Activated CD4-positive, alpha-beta T cell treated with anti-CD3 and anti-CD28 coated beads, Interleukin-2, amount 50 U/mL, for 24 hours (primary cell): ENCODE measurements at places on chromosomes 5 and 9.

GRCh38 chr5:142915813-142916424 is 145.7 kb downstream of the ARHGAP26 start:
- no peak for DNase-seq

GRCh38 chr9:129485145-129485774 is 135.6 kb downstream of the C9orf50 start:
- no peak for DNase-seq

- no peak for DNase-seq
Observed at GRCh38 chr9:99515093-99515492, 293.0 kb downstream of the SEC61B start.

DNA sequence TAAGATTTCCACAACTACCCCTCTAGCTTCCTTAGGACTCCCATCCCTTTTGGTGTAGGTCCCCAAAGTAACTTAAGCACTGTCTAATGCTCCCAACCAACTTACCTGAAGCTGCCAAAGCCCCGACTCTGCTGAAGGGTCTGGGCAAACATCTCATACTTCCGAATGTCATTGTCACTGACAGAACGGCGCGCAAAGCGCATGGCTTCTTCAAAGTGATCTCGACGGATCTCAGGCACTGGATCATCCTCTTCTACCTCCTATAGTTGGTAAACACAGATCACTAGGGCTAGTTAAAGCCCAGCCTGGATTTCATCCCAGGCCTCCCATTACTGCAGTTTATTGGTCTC is 15.2 kb downstream of the VCP start:
- DNase-seq = no peak

GRCh38 chr5:61184708-61185107 is 22.4 kb upstream of the SMIM15 start:
- no peak for DNase-seq

GRCh38 chr9:86637515-86637914 is 283.3 kb upstream of the TUT7 start:
- no peak for DNase-seq

GRCh38 chr5:179379321-179379890 is 34.1 kb upstream of the ADAMTS2 start:
- no peak for DNase-seq

- no peak for DNase-seq
Observed at GRCh38 chr5:158758675-158759074, 341.0 kb downstream of the EBF1 start.

DNA sequence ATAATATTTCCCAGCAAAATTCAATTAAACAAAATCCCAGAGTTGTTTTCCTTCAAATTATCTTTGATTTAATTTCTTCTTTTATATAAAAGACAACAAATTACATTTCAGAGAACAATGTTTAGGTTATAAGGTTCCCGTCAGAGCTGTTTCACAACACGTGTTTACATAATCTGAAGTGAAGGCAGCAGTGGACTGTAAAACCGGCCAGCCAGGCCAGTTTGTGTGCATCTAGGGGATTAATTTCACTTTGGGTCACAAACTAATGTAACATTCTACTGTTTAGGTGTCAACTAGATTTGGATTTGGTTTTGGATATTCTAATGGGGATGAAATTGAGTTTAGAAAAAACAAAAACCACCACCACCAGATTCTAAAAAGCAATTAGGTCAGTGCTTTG is 86.5 kb upstream of the PLPP1 start:
- DNase-seq = no peak

- no peak for DNase-seq
Observed at GRCh38 chr9:517993-518392, 303.3 kb downstream of the DOCK8 start.

DNA sequence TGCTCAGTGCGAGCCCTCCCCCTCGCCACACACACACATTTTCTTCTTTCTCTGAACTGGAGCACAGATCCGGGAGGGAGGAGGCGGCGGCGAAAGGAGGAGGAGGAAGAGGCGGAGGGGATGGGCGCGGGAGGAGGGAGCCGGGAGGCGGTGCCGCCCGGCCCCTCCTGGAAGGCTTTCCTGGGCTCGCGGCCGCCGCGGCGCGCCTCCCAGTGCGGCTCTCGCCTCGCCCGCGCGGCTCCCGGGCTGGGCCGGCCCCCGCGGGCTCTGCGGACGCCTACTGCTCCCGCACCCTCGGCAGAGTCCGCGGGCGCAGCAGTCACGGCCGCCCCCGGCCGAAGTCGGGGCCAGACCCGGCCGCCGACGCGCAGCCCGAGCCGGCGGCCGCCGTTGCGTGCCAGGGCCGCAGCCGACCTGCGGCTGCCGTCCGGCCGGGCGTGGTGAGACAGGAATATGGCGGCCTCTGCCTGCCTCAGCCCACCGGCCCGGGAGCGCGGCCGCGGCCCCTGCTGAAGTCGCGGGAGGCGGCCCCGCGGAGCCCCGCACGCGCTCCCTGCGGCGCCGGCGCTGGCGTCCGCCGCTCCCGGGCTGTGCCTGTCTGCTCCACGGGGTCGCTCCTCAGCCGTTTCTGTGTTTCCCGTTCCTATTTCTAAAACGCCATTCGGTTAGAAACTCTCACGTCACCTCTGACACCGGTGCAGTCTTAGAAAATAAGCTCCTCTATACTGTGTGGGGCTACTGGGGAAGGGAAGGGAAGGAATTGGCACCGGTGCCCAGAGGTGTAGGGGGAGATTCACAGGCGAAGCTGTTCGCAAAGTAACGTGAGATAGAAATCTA is 500 bp upstream of the GNAQ start:
- DNase-seq = peak; percentile 56

DNA sequence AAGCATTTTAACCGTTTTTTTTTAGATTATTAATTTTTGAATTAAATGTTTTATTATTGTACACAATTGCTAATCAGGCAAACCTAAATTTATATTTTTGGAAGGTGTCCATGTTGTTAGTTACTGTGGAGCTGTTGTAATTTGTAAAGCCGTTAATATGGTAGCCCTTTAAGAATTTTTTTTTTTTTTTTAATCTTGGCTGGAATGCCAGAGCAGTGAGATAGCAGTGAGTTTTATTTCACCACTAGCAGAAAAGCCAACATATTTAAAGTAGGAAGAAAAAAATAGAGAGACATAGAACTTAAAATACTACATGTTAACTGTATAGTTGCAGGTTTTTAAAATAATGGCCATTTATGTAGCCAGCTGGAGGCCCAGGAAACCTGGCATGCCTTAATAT is 35.3 kb upstream of the RNF20 start:
- DNase-seq = no peak

GRCh38 chr9:121651295-121652020 is at the start of gene DAB2IP:
Gene DAB2IP, plus strand, starts transcription at chr9:121651634. Its CDS starts 142 bp downstream, at chr9:121651776.
- DNase-seq = no peak

DNA sequence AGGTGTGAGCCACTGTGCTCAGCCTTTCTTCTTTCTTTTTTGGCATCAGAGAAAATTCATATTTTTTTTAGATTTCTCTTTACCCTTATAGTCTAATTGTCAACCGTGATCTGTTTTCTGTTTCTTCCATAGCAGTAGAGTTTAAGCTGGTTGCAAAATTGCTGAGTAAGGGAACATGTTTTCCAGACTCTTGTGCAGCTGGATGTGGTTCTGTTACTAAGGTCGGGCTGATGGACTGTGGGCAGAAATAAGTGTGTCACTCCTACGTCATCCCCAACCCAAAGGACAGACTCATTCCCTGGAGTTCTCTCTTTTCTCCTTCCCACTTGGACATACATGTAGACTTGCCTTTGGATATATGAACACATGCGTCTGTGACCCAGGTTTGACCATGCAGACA is 64.1 kb upstream of the GOLM1 start:
- no peak for DNase-seq

GRCh38 chr5:10445352-10445751 is 3.7 kb downstream of the ROPN1L start:
- DNase-seq = no peak

- DNase-seq = no peak
Observed at GRCh38 chr5:90558344-90559192, at the start of gene ADGRV1. Gene ADGRV1, plus strand, starts transcription at chr5:90558797. Its CDS starts 99 bp downstream, at chr5:90558896.

DNA sequence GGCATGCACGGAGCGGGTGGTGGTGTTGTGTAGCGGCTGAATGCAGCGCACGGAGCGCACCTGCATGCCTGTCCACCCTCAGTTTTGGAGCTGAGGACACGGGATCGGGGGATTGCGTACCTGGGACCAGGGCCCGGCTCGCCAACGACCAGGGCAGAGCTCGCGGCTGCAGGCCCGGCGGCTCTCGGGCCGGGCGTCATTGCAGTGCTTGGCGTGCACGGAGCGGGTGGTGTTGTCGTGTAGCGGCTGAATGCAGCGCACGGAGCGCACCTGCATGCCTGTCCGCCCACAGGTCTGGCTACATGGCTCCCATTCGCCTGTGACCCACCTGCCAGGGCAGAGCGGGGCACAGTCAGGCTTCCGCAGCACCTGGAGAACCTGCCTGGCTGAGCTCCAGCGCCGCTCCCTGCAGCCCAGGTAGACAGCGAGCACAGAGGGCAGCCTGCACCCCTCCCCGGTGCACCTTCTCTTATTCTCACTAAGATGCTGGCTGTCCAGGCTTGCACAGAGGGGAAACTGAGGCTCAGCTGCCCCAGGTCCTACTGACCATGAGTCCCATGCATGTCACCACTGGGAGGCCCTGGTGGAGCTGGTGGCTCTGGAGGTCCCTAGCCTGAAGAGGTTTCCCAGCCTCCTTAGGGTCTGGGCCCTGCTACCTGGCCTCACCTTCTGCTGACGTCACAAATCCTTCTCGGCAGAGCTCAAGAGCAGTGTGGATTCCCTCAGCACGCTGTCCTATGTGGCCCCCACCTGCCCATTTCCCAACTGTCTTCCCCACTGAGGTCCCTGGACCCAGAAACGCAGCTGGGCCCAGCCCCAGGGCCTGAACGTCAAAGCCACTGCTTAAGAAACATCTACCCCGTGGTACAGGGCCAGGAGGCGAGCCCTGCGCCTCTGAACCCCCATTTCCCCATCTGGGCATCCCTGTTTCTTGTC is 64.9 kb downstream of the ZNF354C start:
- DNase-seq = no peak

DNA sequence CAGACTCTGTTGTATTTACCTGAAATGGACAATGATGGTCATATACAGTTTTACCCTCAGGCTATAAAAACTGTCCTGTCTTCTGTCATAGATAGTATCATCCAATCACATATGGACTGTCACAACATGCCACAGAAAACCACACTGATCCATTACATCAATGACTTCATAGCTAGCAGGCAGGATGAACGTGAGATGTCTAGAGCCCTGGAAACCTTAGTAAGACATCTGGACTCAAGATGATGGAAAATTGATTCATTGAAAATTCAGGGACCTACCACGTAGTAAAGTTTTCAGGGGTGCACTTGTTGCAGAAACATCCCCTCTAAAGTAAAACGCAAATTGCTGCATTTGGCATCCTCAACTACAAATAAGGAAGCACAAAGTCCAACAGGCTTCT is 284.4 kb upstream of the RGMB start:
- no peak for DNase-seq

GRCh38 chr5:9553561-9553960 is 7.7 kb upstream of the SEMA5A start:
- no peak for DNase-seq

DNA sequence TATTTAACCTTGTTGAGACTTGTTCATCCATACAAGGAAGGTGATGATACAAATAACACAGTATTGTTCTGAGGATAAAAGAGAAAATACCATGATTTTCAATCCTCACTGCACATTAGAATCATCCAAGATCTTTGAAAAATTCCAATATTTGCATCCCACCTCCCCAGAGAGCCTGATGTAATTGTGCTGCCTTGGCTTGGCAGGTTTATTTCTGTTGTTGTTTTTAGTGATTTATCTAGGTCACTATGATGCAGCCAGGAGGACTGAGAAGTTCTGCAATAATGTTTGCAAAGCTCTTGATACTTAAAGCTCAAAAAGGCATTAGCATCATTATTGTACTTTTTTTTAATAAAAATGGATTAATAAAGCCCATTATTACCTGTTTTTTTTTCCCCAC is 67.0 kb upstream of the NMUR2 start:
- no peak for DNase-seq

DNA sequence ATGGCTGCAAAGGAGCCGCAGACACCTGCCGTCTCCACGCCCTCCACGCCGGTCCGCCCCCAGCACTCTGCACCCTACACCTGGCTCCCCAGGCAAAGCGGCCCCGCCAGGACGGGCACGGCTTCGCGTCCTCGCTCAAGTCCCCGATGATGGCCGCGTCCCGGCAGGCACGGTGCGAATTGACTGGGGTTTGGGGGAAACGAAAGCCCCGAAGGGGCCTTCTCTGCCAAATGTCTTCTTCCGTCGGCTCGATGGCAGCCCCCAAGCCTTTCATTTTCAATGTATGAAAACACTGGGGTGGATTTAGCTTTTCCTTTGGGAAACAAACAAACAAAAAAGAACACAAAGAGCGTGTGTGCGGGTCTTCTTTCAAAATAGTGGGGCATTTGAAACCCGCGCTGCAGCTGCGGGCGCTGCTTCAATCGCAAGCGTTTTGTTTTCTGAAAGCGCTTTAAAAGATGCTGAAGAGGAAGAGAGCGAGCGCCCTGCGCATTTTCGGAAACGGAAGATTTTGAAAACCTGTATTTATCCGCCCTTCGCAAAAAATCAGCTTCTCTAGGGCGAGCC is 160.0 kb downstream of the RMI1 start:
- no peak for DNase-seq

DNA sequence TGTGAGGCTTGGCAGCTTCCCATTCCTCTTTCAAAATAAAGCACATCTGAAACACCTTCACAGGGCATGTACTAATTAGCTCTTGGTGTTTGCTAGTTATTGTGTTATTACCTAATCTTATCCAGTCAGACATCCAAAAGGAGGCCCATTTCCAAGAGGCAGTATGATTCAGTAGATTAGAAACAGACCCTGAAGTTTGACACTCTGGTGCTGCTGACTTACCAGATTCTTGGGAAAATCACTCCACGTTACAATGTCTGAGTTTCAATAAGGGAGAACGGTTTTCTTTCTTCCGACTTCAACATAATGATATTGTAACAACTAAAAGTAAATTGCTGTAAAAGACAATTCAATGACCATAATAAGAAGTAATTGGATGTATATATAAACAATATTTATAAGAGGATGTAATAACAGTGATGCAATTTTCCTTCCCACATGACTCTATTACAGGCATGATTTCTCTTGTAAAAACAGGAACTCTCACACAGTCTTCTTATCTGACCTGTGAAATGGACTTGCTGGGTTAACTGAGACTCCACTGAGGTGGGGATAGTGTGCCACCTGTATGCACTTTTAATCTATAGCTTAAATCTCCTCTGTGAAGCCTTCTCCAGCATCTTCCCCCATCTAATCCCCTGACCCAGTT is 181.3 kb upstream of the ELL2 start:
- no peak for DNase-seq

DNA sequence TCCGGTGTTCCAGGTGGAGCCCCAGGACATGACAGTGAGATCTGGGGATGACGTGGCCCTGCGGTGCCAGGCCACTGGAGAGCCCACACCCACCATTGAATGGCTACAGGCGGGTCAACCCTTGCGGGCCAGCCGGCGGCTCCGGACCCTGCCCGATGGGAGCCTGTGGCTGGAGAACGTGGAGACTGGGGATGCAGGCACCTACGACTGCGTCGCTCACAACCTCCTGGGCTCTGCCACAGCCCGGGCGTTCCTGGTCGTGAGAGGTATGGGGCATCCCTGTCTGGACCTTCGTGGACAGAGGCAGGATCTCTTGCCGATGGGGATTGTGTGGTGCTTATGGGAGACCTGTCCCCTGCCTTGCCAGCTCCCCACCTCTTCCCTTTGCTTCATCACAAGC is 26.0 kb upstream of the ASS1 start:
- no peak for DNase-seq

GRCh38 chr5:97377582-97377981 is 194.5 kb upstream of the RIOK2 start:
- DNase-seq = no peak
